Activated B cell treated with CpG ODN at 0.5 μM for 24 hours (primary cell): ENCODE measurements at places on chromosomes 5 and 9.

GRCh38 chr5:74034733-74035132, 408.7 kb downstream of the ARHGEF28 start:
- H3K36me3 ChIP-seq, result no peaks in the 10 kb centered on the region
- no peak overlapping the region for H3K4me3 ChIP-seq
- no peak for DNase-seq
- H3K4me1 ChIP-seq, result no peaks in the 10 kb centered on the region

GRCh38 chr9:133576031-133576874, 32.9 kb downstream of the FAM163B start:
- DNase-seq, result no peak
- no peak overlapping the region for H3K4me3 ChIP-seq
- peaks cover 47% of the 10 kb centered on the region for H3K27me3 ChIP-seq
- no peaks in the 10 kb centered on the region for H3K36me3 ChIP-seq

GRCh38 chr9:94213511-94214124, 45.5 kb upstream of the ZNF169 start:
- H3K27ac ChIP-seq, result no peak overlapping the region
- DNase-seq, result peak; percentile 44
- peaks cover 15% of the 10 kb centered on the region for H3K27me3 ChIP-seq
- peak overlapping the region; percentile 16 for H3K4me3 ChIP-seq

DNA sequence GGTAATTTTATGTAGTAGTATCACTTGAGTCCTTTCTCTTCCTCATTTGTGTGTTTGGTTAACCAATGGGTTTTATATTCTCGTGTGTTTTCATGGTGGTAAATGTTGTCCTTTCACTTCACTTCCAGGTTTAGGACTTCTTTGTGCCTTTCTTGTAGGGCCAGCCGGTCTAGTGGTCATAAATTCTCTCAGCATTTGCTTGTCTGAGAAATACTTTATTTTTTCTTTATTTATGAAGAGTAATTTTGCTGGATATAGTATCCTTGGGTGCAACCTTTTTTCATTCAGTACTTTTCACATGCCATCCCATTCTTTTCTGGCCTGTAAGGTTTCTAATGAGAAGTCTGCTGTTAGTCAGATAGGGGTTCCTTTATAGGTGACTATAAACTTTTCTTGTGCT, 107.1 kb downstream of the GNA14 start:
- H3K27ac ChIP-seq, result no peak overlapping the region
- no peak for DNase-seq
- no peak overlapping the region for H3K4me3 ChIP-seq
- H3K27me3 ChIP-seq, result no peaks in the 10 kb centered on the region
- no peaks in the 10 kb centered on the region for H3K4me1 ChIP-seq

DNA sequence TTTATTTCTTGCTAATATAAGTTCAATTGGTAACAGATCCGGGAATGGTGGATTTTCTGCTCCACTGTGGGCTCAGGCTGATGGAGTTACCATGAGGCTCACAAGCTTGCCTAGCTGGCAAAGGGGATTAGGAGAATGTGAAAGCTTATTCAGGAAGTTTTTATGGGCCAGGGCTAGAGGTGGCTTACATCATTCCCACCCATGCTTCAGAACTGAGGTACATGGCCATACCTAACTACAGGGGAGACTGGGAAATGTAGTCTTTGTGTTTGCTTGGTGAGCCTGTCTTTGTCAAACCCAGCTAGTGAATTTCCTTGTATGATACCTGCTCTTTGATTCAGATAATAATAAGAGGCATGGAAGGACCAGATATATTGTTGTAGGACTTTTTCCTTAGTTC, 105.9 kb upstream of the DHFR start:
- no peak overlapping the region for H3K27ac ChIP-seq
- no peak for DNase-seq
- H3K27me3 ChIP-seq, result no peaks in the 10 kb centered on the region
- peaks cover 50% of the 10 kb centered on the region for H3K36me3 ChIP-seq
- H3K4me1 ChIP-seq, result peaks cover 8% of the 10 kb centered on the region
- no peak overlapping the region for H3K4me3 ChIP-seq

DNA sequence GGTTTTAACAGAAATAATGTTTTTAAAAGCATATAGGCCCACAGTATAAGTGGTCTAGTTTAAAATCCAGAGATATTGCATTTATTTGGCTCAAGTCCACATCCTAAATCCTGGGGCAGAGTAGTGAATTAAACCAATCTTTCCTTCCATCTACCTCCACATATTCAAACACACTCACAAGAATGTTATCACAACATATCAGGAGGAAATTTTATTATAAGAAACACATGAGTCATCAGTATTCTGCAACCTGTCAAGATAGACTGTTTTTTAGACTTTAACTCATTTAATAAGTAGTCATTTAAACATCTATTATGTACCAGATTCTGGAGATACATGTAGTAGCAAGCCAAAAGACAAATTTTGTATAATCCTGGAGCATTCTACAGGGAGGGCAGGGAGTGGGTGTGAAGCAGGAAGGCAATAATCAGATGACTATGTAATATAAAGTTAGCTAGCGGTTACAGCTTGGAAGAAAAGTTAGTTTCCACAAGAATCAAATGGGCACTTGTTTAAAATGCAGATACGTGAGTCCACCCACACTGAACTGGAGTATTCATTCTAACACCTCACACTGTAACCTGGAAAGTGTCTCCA, 187.3 kb upstream of the PIK3R1 start:
- H3K36me3 ChIP-seq, result no peaks in the 10 kb centered on the region
- no peak overlapping the region for H3K27ac ChIP-seq
- H3K27me3 ChIP-seq, result no peaks in the 10 kb centered on the region

GRCh38 chr9:5917888-5918287, 27.2 kb downstream of the MLANA start:
- H3K4me1 ChIP-seq, result peaks cover 2% of the 10 kb centered on the region
- no peak overlapping the region for H3K27ac ChIP-seq
- peaks cover 37% of the 10 kb centered on the region for H3K36me3 ChIP-seq
- no peak overlapping the region for H3K4me3 ChIP-seq
- DNase-seq, result no peak
